ENCODE measurements at places on chromosomes 1 and 21.
A peak's percentile ranks its signal among the peaks of the same experiment; 100 is the strongest.

DNA sequence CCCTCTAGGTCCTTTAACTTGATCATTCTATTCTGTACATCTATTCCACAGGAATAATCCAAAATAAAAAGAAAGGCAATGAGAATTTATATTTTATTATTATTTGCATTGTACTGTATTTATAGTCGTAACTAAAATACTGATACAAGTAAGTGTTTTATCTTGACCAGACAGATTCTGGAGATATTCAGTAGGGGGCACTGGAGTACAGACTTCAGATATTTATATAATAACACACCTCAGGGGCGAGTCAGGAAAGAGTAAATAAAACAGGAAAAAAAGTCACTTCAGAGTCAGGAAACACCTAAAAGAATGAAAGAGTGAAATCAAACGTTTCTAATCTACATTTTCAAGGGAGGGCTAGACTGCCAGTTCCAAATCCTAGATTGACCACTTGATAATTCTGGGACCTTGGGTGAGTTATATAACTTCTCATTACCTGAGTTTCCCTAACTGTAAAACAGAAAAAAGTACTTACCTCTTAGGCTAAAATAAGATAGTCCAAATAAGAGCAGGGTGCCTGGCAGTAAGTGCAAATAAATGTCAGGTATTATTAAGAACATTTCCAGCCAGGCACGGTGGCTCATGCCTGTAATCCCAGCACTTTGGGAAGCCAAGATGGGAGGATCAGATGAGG lies 31.1 kb upstream of the MTF1 start:
- no peak for DNase-seq

GRCh38 chr21:34965200-34966174 lies 83.6 kb downstream of the RUNX1 start:
- DNase-seq = peak; percentile 54

- DNase-seq = no peak
Observed at GRCh38 chr1:208052135-208052534, 141.2 kb upstream of the CD34 start.

- DNase-seq = no peak
Observed at GRCh38 chr1:26822737-26823395, 3.6 kb upstream of the ZDHHC18 start.

DNA sequence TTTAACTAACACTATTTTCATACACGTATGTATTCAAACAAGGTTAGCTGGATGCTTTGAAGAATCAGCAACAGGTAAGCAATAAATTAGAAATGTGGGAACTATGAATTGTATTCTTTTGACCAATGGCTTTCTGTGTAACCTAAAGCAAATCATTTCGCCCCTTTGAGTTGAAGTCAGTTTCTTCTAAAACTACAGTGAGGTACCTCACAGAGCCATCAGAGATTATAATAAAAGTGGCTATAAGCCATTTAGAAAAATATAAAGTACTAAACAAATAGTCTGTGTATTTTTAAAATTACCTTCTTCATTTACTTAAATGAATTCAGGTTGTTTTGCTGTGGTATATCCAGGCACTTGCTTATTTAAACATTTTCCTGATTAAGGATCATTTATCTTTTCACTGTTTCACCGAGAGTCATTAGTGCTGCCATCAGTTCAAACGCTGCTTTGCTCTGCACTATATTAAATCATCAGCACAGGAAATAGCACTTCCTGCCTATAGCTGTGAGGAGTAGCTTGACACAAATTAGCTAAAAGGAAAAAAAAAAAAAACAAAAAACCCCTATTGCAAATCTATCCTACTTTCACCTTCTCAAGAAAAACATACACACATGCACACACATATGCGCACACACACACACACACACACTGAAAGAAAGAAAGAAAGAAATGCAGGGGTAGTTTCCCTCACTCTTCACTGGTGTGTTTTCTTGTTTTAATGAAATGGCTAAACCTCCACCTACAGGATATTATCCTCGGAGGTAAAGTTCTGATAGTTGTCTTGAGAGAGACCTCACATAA lies 39.8 kb upstream of the C1orf105 start:
- DNase-seq = no peak

DNA sequence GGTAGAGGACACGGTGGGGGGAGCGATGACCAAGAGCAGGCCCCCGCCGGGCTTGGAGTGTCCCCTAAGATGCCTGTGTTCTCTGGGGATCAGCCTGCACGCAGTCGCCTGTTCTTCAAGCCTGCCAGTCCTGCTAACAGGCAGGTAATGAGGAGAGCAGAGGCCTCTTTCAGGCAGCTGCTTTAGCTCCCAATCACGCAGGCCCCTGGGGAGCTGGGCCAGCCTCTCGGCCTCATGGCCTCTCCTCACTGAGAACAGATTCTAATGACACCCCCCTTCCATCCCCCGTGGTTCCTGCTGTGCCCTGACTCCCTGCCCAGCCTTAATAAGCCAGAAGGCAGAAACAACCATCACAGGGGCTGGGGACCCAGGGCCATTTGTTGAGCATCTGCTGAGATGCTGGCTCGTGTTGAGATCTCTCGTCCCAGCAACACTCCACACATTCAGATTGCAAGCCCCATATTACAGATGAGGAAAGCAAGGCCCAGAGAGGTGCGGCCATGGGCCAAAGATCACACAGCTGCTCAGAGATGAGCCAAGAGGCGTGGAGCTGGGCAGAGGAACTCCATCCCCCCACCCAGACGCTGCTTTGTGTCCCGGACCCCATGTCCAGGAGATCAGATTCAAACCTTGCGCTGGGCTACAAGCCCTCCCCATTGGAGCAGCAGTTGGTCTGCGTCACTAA lies 71.6 kb upstream of the CASZ1 start:
- DNase-seq = no peak

DNA sequence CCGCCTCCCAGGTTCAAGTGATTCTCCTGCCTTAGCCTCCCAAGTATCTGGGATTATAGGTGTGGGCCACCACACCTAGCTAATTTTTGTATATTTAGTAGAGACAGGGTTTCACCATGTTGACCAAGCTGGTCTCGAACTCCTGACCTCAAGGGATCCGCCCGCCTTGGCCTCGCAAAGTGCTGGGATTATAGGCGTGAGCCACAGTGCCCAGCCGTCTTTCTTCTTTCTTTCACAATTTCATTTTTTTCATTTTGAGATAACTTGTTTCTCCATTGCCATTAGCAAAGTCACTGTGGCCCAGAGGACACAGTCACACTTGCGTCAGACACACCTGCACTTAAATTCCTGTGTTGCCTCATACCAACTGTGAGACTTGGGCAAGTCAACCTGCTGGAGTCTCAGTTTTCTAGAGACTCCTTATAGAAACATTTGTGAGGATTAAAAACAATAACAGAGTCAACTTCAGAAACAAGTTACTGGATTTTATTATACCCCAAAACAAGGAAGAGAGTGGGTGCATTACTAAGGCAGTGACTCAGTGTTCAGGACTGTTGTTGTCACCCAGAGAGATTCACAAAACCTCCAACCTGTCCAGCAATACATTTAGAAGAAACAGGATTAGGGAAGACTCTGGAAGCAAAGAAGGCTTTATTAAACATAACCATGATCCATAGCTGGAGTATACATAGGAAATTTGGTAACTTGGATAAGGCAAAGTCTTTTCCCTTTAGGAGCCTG lies 2.6 kb downstream of the TEDDM1 start:
- DNase-seq = no peak

DNA sequence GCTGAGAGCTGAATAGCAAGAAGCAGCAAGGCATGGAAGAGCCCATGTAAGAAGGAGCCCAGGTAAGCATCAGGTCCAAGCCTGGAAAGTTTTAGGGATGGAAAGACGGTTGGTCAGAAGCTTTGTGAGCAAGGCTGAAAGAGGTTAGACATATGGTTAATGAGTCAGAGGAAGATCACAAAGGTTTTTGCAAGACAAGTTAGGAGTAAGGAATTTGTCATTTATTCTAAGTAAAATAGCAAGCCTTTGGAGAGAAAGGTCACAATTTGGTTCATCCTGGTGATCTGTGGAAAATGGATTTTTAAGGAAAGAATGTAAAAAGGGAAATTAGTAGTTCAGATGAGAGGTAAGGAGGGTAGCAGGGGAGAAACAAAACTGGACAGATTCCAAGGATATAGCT lies 106.7 kb downstream of the DPYD start:
- no peak for DNase-seq

DNA sequence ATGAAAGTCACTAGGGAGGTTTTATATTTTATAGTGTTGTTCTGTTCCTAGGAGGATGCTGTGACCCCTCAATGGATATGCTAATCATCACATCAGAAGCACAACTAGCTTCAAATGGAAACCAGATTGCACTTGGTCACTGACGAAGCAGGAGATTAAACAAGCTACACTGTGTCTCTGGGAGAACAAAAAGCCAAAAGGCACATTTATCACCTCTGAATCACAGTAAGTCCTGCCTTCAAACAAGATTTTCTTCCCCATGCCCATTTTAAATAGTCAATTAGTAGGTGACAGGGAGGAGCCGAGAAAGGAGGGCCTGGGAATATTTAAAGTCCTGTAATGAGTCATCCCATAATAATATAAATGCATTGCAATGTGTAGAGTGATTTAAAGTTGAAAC lies 38.1 kb downstream of the RGS2 start:
- DNase-seq = no peak

DNA sequence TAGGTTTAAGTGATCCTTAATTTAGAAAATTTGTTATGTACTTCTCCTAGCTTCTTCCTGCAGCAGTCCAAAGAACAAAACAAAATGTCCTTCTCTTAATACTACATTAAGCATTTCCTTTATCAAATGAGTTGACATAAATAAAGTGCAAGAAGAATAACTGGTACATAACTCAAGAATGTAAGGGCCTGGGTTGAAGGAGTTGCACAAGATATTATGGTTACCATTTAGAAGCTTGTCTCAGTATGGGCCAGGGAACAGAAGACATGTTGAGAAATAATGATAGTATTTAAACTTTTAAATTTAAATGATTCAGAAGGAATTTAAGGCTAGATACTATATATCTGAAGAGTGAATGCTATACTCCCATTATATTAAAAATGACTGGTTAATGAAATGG lies 23.5 kb downstream of the SUCO start:
- no peak for DNase-seq

DNA sequence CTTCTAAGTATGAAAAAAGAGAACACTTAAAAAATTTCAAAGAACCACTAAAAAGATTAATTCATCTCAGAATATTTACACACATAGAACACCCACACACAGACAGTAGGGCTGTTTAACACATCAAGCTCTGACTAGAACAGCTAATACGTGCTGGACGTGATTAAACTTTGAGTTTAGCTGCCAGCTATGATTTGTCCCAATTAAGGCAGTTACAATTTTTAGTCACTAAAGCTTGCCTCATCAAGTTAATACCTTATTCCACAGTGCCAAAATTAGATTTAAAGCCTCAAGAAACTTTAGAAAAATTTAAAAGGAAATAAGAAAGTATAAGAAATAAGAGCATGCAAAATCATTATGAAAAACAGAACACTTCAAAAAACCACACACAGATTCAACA lies 18.9 kb downstream of the SLC16A1 start:
- no peak for DNase-seq

DNA sequence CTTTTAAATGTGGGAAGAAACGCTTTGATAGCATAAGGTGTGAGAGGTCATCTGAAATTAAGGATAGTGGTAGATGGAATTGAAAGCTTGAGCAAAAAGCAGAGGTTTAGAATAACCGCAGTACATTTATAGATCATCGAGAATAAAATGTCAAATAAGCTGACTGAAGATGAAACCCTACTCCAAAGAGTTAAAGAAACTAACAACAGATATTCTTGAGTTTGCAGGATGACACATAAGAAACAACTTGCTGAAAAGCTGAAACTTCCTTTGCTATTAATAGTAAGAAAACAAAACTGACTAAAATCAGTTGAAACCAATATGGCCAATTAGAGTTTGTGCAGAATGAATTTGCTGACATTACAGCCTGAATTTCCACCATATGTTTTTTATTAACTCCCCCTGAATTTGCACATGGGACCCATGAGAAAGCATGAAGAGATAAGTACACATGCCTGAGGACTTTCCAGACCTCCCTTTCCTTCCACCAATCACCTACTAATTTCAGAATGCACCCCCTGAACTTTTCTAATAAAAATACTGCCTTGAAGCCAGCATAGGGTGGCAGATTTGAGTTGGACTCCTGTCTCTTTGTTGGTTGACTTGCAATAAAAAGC lies 1.7 kb upstream of the C1orf185 start:
- DNase-seq = no peak

GRCh38 chr1:19133360-19133759 lies 76.7 kb downstream of the UBR4 start:
- no peak for DNase-seq

DNA sequence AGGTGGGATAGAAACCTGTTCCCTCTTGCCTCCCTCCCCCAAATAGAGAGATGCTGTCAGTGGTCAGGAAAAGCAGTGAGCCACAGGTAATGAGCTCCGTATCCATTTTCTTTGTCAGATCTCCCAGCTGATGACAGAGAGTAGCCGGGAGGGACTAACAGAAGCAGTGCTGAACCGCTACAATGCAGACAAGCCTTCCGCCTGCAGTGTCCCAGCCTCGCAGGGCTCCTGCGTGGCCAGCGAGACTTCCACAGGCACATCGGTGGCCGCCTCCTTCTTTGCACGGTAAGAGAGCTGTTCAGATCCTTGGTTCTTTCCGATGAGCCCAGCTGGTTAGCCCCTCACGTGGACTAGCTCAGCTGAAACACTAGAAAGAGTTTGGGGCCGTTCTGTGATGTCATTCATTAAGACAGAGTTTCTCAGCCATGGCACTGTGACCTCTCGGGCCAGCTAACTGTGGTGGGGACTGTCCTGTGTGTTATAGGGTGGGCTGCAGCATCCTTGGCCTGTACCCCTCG lies 264.7 kb downstream of the KIF26B start:
- no peak for DNase-seq

GRCh38 chr1:221937155-221937953 lies 195.5 kb upstream of the DUSP10 start:
- no peak for DNase-seq

DNA sequence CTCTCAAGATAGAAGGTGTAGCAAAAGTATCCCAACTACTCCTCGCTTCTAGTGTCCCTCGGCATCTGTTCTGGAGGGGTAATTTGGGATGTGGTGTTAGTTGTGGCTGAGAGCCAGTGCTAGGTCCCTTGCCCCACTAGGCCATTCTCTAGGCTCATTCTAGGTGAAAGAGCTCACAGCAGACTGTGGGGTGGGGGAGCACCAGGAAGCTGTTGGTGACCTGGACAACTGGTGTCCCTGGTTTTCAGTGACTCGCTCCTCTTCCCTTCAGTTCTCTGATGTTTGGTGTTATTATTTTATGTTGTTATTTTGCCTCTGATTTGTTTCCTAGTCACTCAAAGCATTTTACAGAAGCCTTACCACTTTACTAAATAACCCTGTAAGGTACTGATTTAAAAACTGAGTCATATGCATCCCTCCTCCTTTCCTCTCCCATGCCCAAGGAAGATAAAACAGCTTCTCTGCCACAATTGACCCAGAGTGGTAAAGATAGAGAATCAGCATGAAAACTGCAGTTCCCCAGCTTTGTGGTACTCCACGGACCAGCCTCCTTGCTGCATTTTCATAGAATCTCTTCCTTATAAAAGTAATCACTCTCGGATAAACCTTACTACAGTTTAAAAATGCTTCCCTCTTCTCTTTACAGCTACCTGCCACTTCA lies 14.1 kb downstream of the DYRK3 start:
- no peak for DNase-seq

DNA sequence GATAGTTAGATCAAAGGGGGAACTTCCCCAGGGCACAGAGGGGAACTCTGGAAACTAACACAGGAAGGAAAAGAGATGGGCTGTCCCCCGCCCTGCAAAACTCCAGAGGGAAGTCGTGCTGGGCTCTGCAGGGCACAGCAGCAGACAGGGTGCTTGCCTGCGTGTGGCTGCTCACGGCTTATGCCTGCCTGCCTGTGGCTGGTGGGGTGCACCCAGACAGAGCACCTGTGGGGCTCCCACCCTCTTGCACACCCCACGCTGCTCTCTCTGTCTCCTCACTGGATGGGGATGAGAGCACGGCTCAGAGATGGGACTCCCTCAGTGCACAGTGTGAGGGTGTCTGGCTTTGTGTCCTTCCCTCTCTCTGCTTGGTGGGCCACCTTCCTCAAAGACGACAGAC lies 13.5 kb upstream of the ETV3L start:
- no peak for DNase-seq

Data from non-pigmented ciliary epithelial cell (primary cell).